ENCODE measurements at places on chromosomes 6 and 20. TPM values are rescaled to one million over a fixed set of nuclear protein-coding genes. Genes with fewer than 3 reads are reported as not detected.

DNA sequence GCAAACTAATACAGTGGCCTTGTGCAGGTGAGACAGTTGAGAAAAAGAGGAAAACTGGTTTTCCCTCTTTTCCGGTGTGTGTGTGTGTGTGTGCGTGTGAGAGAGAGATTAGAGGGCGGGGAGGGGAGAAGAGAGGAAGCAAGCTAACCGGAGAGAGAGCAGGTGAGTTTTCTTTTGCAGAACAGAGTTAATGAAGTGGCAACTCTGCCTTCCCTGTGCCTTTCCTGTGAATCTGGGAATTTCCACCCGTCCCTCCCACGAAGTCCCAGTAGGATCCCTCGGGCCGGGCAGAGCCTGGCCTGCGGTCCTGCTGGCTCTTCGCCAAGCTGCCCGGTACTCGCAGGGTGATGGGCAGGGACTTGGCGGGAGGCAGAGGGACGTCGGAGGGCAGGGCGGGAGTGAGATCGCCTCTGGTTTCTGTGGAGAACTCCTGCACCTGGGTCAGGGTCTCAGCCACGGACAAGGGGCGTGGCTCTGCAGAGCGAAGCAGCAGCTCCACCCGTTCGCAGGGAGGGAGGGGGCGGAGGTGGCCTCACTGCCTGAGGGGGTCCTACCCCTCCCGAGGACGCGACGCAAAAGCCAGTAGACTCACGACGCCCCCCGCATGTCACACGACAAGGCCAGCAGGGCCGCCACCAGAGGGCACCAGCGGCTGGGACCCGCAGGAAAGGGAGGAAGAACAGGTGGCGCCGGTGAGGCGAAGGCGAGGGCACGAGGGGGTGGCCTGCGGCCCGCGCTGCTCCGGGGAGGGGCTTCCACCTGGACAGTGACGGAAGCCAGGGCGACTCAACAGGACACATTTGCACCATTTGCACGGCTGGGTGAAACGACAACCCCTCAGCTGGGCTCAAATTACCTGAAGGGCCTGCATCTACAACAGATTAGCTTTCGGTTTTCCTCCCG lies 51.2 kb upstream of the RNF182 start:
- peak; percentile 18 for DNase-seq

GRCh38 chr6:158040804-158041347 lies 59.2 kb downstream of the SYNJ2 start:
- DNase-seq, result no peak

DNA sequence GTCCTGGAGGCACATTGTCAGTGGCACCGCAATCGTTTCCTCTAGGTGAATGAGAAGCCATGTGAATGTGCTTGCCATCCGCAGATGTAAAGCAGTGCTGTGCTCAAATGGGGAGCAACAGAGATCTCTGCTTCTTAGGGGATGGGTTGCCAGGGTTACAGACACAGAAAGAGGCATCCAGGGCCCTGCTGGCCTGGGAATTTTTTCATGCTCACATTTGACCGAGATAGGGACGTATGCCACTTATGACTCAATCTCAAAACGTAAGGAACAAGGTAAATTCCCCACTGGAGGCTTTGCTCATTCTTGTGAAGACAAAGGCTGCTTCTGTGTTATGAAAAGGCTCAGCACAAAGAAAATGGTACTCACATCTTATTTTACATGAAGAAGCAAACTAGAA lies 11.0 kb downstream of the C6orf118 start:
- no peak for DNase-seq

Gene MATN4
- total RNA-seq, result not detected

Gene FOXO3
- 15.7 TPM for total RNA-seq

Gene HM13
- total RNA-seq, result 211 TPM

Gene CDH26
- total RNA-seq, result not detected
